GM06990 (cell line): ENCODE measurements at places on chromosomes 2 and 18.

- DNase-seq: no peak
Observed at GRCh38 chr18:8799596-8800441, 94.5 kb downstream of the MTCL1 start.

- DNase-seq: no peak
Observed at GRCh38 chr18:58654896-58655614, 16.2 kb upstream of the MALT1 start.

- DNase-seq: no peak
Observed at GRCh38 chr2:209929369-209929768, 73.1 kb upstream of the RPE start.

- peak; percentile 41 for DNase-seq
Observed at GRCh38 chr2:112884869-112885505, 26.0 kb upstream of the IL37 start.

- DNase-seq: no peak
Observed at GRCh38 chr2:48749291-48750127, 6.0 kb downstream of the LHCGR start.

DNA sequence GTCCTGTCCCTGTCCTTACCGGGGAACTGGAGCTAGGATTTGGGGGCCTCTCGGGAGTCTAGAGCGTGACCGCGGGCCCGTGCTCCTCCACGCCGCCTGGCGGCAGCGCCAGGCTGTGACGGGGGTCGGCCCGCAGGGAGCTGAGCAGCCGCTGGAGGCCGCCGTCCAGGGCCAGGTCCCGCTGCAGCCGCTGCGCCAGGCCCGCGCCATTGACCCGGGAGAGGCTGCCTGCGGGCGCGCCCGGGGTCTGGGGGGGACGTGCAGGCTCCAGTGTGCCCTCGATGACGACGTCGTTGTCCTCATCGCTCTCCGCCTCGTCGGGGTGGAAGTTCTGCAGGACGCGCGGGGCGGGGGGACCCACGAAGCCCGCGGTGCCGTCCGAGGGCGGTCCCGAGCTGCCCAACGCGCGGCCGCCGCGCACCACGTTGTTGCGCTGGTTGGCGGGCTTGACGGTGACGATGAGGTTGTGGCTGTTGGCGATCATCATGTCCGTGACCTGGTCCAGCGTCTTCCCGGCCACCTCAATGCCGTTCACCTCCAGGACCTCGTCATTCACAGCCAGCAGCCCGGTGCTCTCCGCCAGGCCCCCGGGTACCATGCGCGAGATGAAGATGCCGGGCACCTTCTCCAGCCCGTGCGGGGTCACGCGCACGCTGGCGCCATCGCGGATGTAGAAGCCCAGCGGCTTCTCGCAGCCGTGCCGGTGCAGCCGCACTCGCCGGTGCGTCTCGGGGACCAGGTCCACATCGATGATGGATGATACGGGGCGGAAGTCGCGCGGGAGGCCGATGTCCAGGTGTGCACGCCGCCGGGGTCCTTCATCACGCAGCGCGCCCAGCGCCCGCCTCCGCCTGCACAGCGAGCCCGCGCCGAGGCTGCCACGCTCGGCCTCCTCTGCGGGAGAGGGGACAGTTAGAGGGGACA lies 50.9 kb downstream of the ADNP2 start:
- peak; percentile 58 for DNase-seq

- DNase-seq: no peak
Observed at GRCh38 chr18:79283131-79283810, 112.5 kb upstream of the NFATC1 start.

- no peak for DNase-seq
Observed at GRCh38 chr2:73092146-73092783, 20.5 kb downstream of the RAB11FIP5 start.

GRCh38 chr2:8643996-8644356 lies 37.9 kb upstream of the ID2 start:
- no peak for DNase-seq

DNA sequence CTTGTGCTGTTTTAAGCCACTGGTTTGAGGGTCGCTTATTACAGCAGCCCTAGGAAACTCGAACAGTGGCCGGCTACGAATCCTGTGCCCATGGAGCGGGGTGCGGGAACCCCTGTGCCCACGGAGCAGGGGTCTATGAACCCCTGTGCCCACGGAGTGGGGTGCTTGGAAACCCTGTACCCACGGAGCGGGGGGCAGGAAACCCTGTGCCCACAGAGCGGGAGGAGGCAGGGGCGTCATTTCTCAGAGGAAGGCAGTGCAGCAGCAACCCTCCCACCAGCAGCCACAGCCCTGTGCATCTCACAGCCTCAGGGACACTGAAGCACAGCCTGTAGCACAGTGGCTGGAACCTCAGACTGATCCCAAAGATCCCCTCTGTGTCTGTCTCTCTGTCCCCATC lies 34.2 kb upstream of the GPC1 start:
- DNase-seq: no peak

- DNase-seq: no peak
Observed at GRCh38 chr18:74286106-74286855, 5.5 kb downstream of the CYB5A start.

DNA sequence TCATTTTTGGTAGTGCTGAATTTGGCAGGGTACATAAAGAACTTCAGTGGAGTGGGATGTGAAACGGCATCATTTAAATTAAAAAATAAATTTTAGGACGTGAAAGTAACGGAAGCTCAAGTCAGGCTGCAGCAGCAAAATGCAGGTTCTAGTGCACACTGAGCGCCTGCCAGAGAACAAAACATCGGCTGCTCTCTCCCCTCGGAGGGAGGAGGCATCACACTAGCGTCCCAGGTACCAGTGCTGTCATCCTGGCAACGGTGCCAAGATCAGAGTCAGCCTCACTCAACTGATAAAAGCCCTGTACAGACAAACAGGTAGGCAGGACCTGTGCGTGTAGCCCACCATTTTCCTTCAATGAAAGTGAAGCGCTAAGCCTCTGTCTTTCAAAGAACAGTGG lies 261.5 kb downstream of the PTGR3 start:
- DNase-seq: no peak

- DNase-seq: no peak
Observed at GRCh38 chr18:69838620-69839411, 108.9 kb downstream of the CD226 start.

GRCh38 chr18:79532313-79533007 lies 136.7 kb downstream of the NFATC1 start:
- DNase-seq: peak; percentile 3

GRCh38 chr2:108615480-108616090 lies 81.3 kb downstream of the LIMS1 start:
- DNase-seq: no peak

GRCh38 chr2:196725882-196726281 lies 73.6 kb downstream of the GTF3C3 start:
- DNase-seq: no peak

DNA sequence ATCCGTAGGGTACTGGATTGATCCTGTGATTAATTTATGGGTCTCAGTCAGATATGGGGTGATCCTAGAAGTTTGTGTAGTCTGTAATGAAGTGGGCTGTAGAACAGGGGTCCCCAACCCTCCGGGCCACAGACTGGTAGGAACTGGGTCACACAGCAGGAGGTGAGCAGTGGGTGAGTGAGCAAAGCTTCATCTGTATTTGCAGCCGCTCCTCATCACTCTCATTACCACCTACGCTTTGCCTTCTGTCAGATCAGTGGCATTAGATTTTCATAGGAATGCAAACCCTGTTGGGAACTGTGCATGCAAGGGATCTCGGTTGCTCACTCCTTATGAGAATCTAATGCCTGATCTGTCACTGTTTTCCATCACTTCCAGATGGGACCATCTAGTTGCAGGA lies 48.8 kb downstream of the EML4 start:
- DNase-seq: no peak

GRCh38 chr18:58639751-58640427 lies 11.0 kb upstream of the ALPK2 start:
- DNase-seq: no peak

- no peak for DNase-seq
Observed at GRCh38 chr2:38415728-38416291, 38.7 kb upstream of the ATL2 start.

DNA sequence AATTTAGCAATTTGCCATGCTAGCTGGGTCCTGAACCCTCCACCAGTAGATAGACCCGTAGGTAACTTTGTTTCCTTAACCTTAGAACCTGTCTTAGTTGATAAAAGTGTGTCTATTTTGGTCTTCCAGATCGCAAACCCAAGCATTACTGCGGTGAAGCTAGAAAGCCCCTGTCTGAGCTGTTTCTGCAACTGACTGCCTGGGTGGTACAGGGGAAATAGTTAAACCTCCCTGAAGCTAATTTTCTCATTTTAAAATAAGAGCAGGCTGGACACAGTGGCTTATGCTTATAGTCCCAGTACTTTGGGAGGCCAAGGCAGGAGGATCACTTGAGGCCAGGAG lies 101.7 kb upstream of the MSH2 start:
- no peak for DNase-seq

- DNase-seq: no peak
Observed at GRCh38 chr2:237016121-237016915, 69.4 kb upstream of the COPS8 start.

DNA sequence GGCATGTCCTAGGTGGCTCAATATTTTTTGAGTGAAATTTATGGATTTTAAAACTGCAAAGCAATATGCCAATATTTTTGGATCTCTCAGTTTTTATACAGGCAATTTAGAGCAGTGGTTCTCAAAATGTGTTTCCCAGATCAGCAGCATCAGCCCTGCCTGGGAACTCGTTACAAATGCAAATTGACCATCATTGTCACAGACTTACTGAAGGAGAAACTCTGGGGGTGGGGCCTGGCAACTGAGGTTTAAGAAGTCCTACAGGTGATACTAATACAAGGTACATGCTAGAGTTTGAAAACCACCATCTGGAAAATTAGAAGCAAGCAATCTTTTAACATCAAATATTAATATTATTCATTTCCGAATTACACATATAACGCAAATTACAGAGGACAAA lies 215.6 kb upstream of the PID1 start:
- no peak for DNase-seq

DNA sequence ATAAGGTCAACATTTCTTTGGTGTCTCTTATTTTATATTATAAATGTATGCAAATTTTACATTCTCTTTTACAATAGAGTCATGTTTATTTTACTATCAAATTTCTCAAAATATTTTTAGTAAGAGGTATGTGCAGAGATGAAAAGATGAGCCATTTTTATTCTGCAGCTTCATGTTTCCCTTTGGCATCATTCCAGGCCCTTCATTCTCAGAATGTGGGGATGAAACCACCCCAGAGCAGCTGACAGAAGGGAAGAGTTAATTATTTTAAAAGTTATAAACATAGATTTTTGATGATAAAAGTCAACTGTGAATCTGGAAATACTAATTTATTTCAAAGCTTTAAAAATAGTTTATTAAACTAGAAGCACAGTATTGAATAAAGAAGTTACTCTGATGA lies 12.8 kb upstream of the FSHR start:
- DNase-seq: no peak

GRCh38 chr18:23380817-23381216 lies 72.3 kb upstream of the RIOK3 start:
- DNase-seq: no peak
